Kasumi-1 (cell line): ENCODE measurements at places on chromosomes 3 and 15.
A peak's percentile ranks its signal among the peaks of the same experiment; 100 is the strongest.

DNA sequence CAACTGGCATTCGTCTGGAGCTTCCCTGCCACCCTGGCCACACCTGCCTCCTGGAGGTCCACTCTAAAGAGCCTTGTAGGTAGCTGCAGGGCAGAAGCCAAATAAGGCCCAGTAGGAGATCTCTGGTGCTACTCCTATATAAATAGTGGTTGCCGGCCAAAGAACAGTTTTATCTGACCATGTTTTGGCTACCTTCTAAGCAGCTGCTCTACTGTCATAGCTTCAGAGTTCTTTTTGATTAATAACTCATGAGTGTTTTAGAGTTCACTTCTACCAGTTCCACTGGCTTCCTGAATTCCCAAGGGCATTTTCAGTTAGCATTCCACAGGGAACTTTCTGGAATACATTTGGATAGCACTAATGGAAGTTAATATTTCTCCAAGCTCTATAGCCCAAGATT, 154.6 kb downstream of the B3GALNT1 start:
- no peak for DNase-seq

GRCh38 chr3:156259896-156260295, 139.5 kb downstream of the KCNAB1 start:
- DNase-seq = no peak

DNA sequence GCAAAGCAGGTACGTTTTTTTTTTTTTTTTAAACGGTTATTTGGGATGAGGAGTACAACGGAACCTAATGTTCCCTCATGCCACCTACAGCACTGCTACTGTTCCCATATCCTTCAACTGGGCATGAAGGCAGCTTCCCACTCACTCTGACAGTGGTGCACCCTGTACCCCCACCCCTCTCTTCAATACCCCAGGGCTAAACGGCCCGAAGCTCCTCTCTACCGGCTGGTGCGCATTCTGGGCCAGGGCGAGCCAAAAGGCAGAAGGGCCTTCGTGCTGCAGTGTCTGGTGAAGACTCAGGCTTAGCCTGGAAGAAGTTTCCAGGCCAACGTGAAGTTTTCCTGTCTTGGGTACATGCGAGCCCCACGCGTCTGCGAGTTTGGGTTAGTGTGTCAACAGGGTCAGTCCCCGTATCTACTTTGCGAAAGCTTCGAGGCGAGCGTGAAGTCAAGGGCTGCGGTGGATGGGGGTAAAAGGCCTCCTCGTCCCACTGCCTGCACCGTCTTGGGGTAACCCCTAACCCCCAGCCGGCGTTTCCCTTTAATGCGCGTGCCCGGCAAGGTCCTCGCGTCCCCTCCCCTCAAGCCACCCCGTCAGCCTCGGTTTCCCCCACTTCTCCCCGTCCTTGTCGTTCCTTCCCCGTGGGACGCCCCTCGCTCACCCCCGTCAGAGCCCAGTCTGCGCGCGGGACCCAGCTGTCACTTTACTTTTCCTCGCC, 765 bp upstream of the UBE2E2 start:
- peak; percentile 46 for DNase-seq

DNA sequence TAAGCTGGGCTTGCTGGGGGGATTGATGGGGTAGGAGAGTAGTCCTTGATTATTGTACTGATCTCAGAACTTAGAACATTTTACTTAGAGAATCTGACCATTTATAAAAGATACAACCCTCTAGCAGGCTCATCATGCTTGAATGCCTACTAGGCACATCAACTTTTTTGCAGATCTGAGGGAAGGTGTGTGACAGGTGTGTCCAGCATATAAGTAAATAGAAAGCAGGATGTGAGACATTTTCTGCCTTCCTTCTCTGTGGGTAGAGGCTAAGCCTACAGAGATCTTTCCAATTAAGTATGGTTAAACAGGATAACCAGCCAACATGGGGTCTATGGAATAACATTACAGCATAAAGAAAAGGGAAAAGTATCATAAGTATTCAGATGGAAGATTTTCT, 159.1 kb downstream of the AKAP13 start:
- no peak for DNase-seq

DNA sequence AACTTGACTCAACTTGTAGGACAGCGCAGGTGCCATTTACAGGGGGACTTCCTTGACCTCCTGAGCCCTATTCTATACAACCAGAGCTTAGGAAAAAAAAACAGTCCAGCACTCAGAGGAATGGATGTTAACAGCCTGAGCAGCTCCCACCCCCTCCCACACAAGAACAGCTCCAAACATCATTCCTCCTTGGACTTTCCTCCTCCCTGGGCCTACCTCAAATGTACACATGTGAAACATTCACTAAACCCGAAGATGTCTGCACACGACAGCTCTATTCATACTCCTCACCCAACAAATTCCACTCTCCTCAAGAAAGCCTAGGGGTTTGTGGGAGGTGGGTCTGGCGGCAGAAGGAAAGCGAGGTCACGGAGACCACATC, 503 bp upstream of the ATRIP start:
- DNase-seq = no peak

DNA sequence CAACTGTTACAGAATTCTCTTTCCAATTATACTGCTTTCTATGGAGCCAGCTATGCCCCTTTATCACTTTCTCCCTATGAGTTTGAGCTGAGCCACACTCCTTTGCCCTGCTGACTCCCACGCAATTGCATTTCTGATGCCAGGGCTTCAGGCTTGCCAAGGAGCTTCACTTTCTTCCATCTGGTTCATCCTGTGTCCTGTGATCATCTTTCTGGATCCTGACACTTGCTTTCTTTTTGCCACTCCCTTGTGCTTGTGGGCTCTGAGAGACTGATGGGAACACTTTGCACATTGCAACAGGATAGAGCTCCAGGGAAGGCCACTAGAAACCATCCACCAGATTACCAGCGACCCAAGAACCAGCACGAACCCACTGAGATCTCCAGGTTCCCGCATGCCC, 77.0 kb upstream of the SEC13 start:
- DNase-seq = no peak
